ENCODE measurements at places on chromosomes 1 and 21.

DNA sequence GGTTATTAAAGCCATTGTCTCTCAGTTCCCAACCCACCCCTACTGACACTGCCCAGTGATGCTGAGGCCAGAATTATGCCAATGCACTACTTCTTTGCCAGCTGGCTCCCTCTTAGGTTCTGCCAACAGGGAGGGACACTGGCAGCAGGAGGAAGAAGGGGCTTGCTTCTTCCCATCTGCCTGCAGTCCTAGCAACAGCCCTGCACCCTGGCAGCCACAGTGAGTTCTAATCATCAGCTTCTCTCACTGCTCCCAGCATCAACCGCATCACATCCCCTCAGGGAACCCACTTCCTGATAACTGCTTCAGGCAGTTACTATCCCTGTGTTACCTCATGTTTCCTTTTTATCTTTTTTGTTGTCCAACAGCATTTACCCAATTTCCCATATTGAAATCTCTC, 86.2 kb downstream of the UBR4 start:
- peak; percentile 6 for DNase-seq

DNA sequence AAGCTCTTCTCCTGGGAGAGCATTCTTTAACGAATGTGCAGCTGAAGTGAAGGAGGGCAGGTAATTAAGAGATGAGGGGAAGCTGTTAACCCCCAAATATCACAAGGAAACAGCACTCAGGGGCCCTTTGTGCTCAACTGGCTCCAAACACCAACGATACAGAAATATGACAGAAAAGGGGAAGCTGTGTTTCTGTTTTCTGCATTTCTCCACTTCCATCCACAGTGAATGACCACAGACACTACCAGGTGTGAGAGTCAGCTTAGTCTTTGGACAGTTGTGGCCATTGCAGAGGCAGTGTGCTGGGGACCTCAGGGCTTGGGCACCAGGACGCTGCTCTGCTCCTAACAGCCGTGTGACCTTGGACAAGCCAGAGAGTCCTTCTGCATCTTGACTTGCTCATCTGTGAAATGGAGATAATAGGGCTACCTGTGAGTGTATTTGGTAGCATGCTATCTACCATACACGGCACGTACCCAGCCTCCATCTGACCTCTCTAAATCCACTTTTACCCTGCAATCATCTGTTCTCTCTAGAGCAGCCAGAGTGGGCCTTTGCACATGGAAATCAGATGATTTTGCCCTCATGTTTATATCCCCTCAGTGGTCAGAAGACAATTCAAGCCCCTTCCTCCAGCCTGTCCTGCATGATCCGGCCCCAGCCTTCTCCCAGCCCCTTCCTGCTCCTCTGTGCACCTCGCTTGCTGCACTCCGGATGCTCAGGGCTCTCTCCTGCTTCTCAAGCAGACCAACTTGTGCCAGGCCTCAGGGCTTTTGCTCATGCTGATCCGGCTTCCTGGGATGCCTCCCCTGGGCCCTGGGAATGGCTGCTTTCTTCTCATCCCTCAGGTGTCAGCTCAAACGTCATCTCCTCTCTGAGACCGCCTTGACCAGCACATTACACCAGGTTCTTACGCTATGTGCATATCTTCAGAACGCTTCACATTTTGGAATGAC, 4.7 kb upstream of the TINAGL1 start:
- DNase-seq, result no peak

GRCh38 chr1:109298666-109299557, 7.9 kb downstream of the MYBPHL start:
- no peak for DNase-seq

DNA sequence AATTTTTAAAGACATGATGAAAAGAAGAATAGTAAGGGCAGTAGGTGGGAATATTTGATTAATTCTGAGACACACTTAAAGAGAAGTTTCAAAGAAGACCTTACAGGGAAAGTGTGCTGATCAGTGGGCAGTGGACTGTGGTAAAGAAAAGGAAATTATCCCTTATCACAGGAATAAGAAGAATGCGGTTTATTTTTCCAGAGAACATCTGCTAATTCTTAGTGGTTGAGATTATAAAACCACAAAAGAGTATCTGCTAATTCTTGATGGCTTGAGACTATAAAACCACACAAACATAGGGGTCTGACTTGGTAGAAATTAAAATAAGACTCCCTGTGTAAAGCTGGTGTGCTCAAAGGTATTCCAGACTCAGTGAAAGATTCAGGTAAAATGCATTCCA, 60.0 kb upstream of the KCTD3 start:
- DNase-seq, result no peak

DNA sequence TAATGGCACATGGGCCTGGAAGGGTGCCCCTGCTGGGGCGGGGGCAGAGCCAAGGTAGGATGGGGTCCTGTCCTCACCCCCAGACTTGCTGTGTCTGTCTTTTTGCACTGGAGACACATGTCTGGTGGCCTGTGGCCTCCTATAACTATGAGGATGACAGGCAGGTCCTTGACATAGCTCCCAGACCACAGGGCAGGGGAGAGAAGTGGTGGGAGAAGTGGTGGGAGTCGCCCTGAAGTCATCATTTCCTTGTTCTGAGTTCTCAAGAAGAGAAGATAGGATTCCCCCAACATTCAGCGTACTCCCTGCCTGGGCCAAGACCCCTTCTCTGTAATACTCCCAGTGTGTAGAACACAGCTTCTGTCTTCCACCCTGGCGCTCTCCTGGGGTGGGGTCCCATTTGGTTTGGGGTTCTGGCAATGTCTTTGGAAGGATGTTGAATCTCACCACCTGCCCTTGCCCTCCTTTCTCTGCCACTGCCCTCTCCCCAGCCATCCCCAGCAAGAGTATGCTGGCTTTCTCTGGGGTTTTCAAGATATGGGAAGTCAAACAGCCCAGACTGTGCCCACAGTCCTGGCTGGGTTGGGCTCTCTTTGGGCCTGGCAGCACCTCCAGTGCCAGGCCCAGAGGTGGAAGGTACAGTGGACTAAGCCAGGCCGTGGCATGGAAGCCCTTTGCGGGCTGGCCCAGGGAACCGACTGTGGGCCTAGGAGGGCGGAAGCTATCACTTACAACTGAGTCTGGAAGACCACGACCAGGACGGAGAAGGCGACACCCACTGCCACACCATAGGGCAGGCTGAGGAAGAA, 19.4 kb downstream of the SLC26A9 start:
- no peak for DNase-seq

GRCh38 chr1:205077934-205078311, 6.3 kb downstream of the TMEM81 start:
- DNase-seq, result no peak

DNA sequence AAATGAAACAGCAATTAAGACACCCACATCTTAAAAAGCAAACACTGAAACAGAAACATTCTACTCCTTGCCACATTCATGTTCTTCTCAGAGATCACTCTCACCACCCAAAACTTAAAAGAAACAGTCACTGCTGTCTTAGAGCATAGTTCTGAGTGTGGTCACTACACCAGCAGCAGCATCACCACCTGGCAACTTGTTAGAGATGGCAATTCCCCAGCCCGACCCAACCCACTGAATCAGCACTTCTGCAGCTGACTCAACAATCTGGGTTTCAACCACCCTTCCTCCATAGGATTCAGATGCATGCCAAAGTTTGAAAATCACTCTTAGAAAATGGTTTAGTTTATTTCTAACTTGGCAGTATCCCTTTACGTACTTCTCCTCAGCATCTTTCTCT, 126.1 kb downstream of the CDC42BPA start:
- DNase-seq, result no peak

DNA sequence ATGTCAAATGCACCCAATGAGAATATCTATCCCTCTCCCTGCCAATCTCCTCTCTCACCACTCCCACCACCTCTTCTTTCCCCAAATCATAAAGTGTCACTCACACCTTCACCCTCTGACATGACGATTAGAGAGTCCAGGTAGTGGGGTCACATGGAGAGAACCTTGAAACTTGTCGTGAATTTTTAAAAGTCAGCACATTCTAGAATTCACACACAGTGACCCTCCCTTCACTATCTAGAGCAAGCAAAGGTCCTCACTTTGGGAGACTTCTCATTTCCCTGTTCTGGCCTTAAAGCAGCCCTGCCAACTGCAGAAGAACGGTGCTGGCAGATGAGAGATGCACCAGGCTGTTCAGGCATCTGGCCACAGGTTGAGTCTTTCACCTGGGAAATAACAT, 61.9 kb downstream of the CD34 start:
- DNase-seq, result no peak

GRCh38 chr1:6960860-6961259, 175.6 kb downstream of the CAMTA1 start:
- DNase-seq, result no peak

- no peak for DNase-seq
Observed at GRCh38 chr1:22330092-22330759, 121.4 kb upstream of the ZBTB40 start.

DNA sequence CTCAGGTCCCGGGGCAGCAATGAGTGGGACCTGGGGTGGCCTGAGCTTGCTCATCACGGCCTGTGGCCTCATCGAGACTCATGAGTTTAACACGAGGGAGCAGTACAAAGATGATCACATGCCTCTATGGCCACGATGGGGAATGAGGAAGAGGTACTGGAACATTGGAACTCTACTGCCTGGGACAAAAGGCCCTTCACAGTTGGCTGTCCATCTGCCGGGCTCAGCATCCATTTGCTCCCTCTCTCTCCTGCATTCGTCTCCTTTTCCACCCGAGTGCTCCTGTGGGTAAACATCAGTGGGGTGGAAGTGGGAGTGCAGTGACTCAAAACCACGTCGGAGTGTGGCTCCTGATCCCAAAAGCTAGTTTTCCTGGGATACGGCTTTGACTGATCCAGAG, 124.9 kb downstream of the KAZN start:
- DNase-seq, result no peak

DNA sequence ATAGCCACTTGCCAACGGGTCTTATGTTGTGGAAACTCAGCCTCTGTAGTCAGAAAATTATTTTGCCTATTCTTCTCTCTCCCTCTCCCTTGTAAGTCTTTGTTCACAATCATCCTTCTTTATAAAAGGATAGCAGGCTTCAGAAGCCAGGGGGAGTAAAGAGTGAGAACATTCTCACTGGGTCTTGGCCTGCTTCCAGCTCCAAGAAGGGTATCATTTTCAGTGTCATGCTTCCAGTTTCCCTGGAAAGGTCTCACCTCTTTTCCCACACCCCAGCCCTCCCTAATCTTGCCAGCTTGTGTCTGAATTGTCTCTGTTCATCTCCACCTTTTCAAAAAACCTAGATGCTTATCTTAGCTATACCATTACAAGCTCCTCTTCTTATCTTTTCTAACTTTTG, 346.2 kb upstream of the LRRC7 start:
- DNase-seq, result no peak

- no peak for DNase-seq
Observed at GRCh38 chr1:221774054-221774842, 32.4 kb upstream of the DUSP10 start.

GRCh38 chr1:81758181-81758580, 42.6 kb upstream of the ADGRL2 start:
- DNase-seq, result no peak

GRCh38 chr1:222167111-222167510, 380.8 kb downstream of the HHIPL2 start:
- no peak for DNase-seq

DNA sequence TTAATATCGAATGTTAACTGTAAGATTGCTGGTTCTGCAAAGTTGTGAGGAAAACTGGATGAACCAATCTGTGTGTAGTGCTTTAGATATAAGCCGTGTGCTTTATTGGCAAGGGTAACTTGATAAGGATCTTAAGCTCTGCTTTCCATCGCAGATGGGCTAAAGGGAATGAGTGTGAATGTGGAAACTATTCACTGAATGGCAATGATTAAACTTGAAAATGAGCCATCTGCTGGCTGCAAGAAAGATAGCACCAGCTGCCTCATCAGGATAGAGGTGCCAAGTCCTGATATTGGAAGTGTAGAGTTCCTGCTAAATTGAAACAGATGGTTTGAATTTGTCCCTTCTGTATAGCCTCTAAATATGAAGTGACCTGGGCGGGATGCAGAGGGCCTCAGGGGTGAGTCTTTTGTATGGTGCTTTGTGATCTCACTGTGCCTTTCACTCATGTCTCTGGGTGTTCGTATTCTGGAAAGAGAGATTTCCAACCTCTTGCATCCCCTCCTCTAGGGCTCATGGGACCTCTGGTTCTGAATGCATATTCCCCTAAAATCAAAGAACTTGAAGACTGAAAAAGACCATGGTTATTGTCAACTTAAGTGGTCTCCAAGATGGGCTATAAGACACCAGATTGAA, 9.2 kb downstream of the FCRL3 start:
- DNase-seq, result no peak

DNA sequence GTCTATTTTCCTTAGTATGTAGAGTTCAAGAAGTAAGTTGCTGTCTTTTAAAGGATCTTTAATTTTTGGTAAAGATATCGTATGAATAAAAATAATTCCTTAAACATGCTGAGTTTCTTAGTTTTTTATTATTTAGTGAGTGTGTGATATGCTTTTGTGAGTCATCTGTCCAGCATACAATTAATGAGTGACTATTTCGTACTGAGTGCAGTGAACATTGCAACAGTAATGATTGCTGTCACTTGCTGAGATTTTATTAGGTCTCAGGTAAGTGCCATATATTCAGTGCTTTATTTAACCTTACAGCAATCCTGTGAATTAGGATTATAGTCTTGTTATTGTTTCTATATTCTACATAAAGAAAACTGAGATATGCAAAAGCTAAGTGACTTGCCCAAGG, 22.6 kb downstream of the MIGA1 start:
- no peak for DNase-seq

All from T-helper 22 cell (primary cell).